ENCODE measurements at places on chromosomes 1 and 21. TPM values are rescaled to one million over a fixed set of nuclear protein-coding genes. Genes with fewer than 3 reads are reported as not detected.

DNA sequence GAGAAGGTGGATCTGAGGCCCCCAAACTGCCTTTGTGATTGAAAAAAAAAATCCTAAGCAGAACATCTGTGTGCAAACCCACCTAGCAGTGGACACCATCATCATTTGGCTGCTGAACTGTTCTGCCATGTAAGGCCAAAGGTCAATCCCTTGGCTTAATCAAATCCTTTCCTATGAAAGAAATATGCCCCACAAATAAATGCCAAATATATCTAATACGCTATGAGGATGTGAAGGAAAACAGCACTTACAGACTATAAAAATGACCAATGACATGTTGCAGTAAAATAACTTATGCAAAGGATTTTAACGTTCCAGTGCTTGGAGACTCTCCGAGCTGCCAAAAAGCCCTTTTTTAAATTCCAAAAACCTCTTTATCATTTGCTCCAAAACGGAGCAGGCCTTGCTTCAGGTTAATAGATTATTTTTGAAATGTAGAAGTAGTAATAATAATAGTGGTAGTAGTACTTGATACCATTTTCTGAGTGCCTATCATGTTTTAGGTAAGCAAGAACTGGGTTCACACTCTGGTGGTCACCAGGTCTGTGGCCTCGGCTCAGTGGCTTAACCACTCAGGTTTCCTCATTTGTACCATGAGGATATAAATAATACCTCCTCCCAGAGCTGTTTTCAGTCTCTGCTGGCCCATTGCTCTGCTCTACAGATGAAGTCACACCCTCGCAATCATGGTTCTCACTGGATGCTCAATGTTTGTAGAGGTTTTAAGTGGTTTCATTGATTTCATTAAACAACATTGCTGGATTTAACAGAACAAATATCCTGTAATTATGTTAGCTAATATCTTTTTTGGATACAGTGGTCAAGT is 47.9 kb upstream of the EDEM3 start:
- no peak for DNase-seq

DNA sequence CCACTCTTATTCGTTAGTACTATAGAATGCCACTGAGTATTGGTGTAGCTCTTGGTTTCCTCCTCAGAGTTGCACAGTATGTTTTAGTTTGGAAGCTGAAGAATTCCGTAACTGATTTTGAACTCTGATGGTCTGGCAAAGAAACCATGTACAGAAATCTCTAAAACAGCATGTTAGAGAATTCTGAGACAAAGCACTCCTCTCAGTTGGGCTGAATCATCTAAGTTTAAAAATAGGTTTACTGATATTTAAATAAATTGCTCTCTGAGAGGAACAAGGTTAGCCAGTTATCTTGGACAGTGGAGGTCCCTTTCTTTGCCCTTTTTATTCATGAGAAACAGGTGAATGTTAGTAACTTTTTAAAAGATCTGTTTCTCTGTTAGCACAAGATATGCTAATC is 43.8 kb downstream of the NCF2 start:
- DNase-seq, result no peak

DNA sequence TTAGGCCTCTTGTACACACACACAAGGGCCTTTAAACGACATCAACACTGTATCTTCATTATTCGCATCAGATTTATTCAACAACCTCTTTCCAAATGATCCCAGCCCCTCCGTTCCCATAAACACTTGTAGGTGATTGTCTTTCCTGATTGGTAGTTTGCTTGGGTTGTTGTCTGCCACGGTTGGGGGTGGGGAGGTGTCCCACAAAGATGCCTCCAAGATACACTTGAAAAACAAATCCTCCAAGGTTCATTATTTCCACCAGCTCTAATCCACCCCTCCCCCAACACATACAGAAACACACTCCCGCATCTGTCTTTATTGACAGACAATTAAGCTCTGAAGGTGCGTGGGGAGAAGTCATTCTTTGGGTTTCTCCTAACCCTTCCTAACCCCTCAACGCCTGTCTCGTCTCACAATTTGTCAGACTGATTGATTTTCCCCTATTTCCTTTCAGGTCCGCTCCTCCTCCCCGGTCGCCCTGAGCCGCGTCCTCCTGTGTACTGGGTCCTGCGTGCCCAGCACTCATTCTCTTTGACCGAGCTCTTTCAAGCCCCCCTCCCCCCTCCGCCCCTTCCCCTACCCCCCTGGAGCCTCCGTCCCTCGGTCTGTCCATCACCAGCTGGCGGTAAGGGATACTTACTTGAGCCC is 1.4 kb downstream of the WDR26 start:
- peak; percentile 36 for DNase-seq

GRCh38 chr1:68449901-68450300 is at the start of gene RPE65:
Gene RPE65 (minus strand): TSS chr1:68449954. CDS start chr1:68449905, 49 bp downstream.
- no peak for DNase-seq

DNA sequence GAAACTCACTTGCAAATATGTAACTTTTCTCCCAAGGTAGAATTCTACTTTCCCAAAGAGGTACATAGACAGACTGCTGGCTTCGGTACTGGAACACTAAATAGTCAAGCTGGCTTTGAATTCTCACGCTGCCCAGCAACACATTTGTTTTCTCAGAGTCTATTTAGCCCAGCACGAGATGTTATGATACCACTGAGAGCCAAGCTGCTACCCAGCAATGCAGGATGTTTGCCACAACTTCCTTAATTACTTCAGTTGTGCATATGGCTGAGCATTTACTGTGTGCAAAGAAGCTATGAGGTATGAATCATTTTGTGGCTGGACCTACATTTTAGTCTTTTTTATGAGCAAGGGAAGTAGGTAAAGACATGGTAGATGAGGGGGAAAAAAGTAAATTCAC is 793.2 kb downstream of the PLA2G4A start:
- no peak for DNase-seq

GRCh38 chr1:62390071-62390470 is 46.8 kb upstream of the USP1 start:
- DNase-seq, result no peak

Gene NRIP1
- 30.5 TPM for total RNA-seq

GRCh38 chr21:42016364-42016985 is 6.3 kb upstream of the ZBTB21 start:
- no peak for DNase-seq

- no peak for DNase-seq
These were observed 71.4 kb downstream of the CC2D1B start for GRCh38 chr1:52294580-52294979.

DNA sequence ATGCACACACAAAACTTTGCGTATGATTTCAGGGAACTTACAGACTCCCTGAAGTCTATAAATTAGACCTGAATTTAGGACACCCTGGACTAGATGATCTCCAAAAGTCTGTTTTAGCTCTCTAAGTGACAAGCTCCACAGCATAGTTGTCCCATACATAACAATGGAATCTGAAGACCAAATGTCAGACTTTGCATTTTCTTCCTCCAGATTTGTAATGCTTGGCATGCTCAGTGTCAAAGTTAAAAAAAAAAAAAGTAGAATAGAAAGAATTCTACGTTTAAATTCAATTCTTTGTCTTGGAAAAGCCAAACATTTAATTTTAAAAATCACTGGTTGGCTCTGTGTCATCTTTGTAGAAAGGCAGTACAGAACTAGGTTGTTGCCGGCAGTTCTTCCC is 66.7 kb downstream of the OLFML2B start:
- no peak for DNase-seq

Gene KRTAP13-2
- total RNA-seq, result not detected

GRCh38 chr1:234473118-234473517 is 5.9 kb downstream of the TARBP1 start:
- no peak for DNase-seq

Gene FAM131C
- total RNA-seq, result not detected

- DNase-seq, result no peak
These were observed 12.6 kb downstream of the SUCO start for GRCh38 chr1:172545396-172546004.

- no peak for DNase-seq
These were observed 39.6 kb upstream of the DOCK7 start for GRCh38 chr1:62727656-62728407.

Measured in left lung (tissue), 14 donors.